ENCODE measurements at places on chromosomes 6 and 20.

DNA sequence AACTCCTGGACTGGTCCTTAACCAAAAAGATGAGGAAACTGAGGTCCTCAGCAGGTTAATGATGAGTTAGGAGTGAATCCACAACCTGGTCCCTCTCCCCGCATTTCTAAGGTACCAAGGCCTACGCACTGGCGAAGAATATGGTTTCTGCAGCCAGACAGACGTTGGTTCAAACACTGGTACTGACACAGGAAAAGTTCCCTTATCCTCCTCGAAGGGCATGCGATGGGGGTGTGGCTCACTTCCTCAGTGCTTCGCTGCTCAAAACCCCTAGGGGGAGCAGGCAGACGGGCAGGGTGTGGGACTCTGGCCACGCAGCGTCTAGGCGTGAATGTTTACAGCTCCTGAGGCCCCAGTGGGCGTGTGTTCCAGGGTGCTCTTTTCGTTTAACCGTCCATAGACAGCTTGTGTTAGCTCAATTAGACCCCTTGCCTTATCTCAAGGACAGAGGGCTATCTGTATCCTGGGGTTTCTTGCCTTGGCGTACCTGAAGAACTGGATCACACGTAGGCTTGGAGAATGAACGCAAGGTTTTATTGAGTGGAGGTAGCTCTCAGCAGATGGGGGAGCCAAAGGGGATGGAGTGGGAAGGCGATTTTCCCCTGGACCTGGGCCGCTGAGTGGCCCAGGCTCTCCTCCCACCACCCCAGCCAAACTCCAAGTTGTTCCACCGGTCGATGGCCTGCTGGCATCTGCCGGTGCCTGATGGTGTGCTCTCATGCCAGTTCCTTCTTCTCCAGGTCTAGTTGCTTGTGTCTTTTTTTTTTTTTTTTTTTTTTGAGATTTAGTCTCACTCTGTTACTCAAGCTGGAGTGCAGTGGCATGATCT lies 31.8 kb upstream of the PTPN1 start:
- no peak for DNase-seq

DNA sequence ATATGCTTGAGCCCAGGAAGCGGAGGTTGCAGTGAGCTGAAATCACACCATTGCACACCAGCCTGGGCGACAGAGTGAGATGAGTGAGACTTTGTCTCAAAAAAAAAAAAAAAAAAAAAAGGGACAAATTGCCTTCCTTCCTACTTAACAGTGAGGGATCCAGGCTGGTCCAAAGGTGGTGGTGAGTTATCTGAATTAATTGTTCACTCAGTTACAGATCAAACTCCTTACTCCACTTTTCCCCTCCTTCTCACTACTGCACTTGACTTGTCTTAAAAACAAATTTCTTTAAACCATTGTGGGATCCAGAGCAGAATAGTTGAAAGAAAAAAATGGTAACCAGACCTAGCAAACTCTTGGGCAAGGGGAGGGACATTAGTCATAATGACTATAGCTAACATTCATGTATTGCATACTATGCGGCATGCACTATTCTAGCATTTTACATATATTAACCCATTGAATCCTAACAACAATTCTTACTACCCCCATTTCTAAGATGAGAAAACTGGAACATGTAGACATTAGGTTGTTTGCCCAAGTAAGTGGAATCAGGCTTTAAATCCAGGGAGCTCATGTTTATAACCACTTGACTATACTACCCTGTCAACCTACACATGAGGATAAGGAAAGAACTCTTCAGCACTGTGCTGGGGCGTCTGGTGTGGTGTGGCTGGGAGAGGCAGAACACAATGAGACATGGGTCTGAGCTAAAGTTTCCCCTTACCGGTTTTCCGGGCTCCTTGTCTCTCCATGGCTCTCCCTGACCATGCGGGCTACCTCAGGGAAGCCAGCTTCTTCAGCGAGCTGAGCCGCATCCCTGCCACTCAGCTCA lies 1.5 kb downstream of the GPANK1 start:
- no peak for DNase-seq

- DNase-seq: no peak
Measured at GRCh38 chr20:60052322-60052721, 94.1 kb downstream of the CDH26 start.

- no peak for DNase-seq
Measured at GRCh38 chr6:109498936-109499335, 15.9 kb upstream of the ZBTB24 start.

GRCh38 chr20:19880256-19881079 lies 122.4 kb downstream of the RIN2 start:
- no peak for DNase-seq

DNA sequence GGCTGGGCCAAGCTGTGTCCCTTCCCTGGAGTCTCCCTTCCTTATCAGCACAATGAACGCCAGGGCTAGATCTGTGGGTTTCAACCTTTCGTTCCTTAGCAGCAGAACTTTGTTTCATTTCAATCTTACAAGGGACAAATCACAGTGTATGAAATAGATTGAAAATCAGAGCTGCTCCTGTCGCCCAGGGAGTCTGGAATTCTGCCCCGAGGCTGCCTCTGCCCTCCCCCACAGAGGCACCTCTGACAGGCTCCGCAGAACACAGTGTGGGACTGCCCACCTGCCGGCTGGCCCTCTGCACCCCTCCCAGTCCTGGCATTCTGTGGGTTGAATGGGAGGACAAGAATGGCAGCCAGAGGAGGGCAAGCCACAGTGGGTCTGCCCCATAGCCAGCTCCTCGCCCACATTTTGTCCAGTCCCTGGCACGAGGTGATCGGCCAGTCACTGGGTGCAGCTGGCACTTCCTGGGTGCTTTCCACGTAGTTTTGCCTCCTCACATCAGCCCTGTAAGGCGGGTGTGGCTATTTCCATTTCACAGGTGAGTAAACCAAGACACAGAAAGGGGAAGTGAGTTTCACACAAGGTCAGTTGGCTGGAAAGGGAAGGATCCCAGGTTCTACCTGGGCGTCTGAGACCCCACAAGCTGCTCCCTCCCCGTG lies 26.1 kb downstream of the MANBAL start:
- DNase-seq: no peak

DNA sequence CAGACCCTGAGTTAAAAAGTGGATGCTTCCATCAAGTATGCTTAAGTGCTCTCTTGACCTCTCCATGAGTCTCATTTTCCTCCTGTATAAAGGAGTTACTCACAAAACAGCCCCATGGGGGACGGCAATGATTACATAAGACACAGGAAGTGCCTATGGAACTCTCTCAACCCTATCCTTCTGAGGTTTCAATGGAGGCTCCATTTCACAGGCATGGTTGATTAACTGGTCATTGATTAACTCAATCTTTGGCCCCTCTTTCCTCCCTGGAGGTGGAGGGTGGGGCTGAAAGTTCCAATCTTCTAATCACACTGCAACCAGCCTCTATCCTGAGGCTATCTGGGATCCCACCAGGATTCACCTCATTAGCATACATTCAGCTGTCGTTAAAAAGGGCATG lies 29.3 kb downstream of the CST8 start:
- no peak for DNase-seq

DNA sequence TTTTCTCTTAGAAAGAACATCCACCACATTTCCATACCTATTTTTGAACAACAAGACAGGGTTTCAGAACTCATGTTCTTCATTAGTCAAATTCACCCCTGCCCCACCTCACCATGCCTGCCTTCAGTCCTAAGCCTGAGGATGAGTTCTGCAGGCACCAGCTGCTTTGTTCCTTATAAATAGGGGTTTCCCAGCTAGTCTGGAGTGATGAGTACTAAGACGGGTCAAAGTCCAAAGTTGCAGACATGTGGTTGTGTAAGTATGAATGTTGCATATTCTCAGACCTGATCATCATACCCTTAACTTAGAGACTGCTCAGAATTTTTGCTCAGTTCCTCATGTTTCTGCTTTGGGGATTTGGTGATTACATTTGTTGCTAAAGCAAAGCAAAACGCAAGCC lies 257.7 kb upstream of the CDYL start:
- DNase-seq: no peak

- DNase-seq: no peak
Measured at GRCh38 chr6:47592131-47592840, 106.1 kb upstream of the ADGRF4 start.

DNA sequence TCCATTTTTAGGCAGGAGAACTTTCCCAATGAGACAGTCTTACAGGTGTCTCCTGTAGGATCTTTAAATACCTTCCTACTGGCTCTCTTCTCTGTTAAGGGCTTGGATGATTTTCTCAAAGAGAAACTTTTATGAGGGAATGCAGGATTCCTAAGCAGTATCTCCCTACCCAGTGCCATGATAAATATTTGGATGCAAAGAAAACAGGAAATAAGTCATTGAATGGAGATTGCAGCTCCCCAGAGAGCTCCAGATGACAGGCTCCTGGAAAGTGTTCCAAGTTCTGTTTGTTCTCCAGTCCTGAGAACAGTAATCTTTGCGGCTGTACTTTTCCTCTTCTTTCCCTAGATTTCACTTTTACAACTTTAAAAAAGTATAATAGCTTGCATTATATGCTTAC lies 2.4 kb upstream of the SCGN start:
- DNase-seq: no peak

DNA sequence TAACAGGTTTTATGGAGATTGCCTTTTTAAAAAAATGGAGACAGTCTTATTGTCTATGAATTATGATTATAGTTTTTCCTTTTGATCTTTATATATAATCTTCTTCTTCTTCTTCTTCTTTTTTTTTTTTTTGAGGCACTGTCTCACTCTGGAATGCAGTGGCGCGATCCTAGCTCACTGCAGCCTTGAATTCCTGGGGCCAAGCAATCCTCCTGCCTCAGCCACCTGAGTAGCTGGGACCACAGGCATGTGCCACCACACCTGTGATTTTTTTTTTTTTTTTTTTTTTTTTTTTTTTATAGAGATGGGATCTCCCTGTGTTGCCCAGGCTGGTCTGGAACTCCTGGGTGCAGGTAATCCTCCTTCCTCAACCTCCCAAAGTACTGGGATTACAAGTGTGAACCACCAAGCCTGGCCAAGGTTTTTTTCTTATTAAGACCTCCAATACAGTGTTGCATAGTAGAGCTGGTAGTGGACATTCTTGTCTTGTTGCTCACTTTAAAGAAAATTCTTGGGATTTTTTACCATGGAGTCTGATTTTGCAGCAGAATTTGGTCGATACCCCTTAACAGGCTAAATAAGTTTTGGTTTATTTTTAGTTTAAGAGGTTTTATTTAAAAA lies 46.5 kb downstream of the STK4 start:
- no peak for DNase-seq

- no peak for DNase-seq
Measured at GRCh38 chr6:168343239-168344150, 23.9 kb upstream of the DACT2 start.

DNA sequence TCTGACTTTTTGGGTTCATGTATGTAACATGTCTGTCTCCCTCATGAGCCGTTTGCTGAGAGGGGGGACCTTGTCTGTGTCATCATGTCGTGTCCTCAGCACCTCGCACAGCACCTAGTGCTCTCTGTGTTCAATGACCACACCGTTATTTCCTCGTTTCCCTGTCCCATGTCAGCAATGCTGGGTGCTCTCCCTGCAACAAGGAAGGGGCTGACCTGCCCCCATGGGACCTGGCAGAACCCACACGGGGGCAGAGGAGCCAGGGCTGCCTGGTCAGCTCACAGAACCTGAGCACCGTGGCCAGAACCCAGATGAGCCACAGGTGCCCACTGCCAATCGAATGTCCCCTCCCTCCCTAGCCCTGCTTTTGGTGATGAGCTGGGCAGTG lies 7.3 kb downstream of the ADA start:
- DNase-seq: no peak

GRCh38 chr6:30712441-30712945 lies 4.6 kb downstream of the MDC1 start:
- DNase-seq: no peak
